Renal cortex interstitium (tissue), 15 donors: ENCODE measurements at places on chromosomes 1 and 21. TPM values are rescaled to one million over a fixed set of nuclear protein-coding genes. Genes with fewer than 3 reads are reported as not detected.

DNA sequence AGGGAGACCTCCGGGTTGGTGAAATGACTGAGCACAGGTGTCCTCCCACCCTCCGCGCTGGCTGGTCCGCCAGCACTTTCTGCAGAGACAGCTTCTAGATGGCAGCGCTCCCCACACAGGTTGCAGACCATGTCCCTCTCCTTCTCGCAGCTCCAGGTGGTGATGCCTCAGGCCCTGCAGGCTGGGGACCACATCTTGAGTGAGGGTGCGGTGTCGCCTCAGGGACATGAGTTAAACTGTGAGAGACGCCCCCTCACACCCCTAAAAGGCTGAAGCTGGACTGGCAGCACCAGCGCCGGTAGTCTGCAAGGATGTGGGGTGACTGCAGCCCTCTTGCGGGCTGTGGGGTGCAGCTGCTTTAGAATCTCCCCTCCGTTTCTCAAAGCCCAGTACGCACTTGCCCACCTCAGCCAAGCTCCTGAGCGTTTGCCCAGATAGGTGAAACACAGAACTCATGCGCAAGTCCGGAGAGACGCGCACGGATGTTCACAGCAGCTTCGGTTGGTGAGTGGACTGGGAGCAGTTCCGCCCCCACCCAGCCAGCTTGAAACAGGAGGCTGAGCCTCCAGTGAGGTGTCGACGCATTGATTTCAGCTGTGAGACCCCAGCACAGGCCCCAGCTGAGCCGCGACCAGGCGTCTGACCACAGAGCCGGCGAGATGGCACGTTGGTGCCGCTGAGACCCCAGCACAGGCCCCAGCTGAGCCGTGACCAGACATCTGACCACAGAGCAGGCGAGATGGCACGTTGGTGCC is 28.6 kb downstream of the COL6A1 start:
- no peak for DNase-seq

DNA sequence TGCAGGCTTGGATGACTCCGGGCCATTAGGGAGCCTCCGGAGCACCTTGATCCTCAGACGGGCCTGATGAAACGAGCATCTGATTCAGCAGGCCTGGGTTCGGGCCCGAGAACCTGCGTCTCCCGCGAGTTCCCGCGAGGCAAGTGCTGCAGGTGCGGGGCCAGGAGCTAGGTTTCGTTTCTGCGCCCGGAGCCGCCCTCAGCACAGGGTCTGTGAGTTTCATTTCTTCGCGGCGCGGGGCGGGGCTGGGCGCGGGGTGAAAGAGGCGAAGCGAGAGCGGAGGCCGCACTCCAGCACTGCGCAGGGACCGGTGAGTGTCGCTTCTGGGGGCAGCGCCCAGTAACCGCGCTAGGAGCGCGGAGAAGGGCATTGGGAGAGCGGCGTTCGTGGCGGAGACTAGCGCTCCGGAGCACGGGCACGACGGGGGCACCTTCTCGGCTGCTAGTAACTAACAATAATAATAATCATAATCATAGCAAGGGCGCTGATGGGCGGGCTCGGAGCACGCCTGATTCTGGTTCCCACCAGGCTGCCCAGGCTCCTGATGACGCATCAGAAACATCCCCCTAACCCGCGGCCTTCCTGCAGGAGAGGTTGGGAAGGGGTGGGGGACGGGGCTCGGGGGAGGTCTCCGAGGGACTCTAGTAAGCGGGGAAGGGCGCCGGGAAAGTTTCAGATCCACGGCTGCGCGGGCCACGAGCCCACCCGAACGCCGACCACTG is at the start of gene MX1:
TSS of gene MX1 (plus strand) at position 286 of the 722 bp plus-strand sequence. CDS start 5,832 bp downstream, outside the sequence.
- peak; percentile 22 for DNase-seq

DNA sequence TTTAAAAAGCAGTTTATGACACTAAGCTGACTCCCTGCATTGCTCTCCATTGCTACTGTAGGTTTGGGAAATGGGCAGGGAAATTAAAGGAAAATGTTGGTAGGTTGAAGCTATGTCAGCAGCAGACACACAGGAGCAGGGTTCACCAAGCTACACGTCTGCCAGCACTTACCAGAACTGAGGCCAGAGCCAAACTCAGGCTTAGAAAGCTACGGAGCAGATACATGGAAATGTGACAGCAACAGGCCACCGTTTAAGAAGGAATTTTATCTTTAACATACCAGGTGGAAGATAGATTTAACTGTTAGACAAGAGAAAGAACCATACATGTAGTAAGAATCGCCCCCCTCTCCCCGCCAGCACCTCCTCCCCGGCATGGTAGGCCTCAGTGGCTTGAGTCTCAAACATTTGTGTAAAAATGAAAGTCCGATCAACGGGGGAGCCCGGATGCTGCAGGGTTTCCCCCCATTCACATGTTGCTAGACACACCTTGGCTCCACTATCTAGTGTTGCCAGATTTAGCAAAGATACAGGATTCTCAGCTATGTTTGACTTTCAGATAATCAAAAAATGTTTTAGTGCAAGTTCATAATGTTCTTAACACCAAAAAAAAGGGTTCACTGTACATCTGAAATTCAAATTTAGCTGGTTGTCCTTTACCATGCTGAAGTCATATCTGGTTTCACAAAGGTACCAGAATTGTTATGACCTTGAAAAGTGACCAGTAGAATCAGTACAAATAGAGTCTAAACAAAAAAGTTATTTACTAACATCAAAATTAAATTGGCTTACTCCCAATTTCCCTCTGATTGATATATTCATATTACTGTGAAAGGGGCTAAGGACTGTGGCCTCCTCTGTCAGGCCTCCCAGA is 6.7 kb downstream of the OR2T11 start:
- DNase-seq: no peak

- no peak for DNase-seq
Observed at GRCh38 chr1:48230236-48230635, 7.7 kb downstream of the SLC5A9 start.

GRCh38 chr1:88075813-88076212 is 608.3 kb upstream of the PKN2 start:
- DNase-seq: no peak

The VCAM1 gene
- polyA plus RNA-seq: 42.0 TPM

The C1orf210 gene
- 26.9 TPM for polyA plus RNA-seq

DNA sequence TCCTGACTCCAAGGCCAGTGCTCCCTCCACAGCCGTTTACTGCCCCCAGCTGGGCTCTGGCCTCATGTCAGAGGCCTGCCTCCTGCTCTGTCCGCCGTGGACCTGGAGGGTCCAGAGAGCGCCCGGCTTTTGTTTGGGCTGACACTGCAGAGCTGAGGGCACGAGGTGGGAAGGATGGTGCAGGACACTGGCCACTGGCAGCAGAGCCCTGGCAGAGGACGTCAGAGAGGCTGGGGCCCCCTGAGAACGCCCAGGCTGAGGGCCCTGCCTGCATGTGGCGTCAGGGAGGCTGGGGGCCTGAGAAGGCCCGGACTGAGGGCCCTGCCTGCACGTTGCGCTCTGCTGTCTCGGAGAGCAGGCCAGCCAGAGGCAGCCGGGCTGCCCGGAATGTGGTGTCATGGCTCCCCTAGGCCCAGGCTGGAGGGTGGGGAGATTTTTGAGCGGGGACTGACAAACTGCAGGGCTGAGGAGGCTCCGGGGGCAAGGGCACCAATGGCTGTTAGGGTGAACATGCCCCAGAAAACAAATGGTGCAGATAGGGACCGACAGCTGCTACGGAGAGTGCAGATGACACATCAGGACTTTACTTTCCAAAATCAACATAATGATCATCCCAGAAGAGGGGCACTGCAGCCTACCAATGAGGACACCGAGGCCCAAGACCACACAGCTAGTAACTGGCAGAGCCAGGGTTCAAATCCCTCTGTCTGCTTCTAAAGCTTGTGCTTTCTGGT is 31.7 kb downstream of the SLC66A1 start:
- no peak for DNase-seq

- peak; percentile 33 for DNase-seq
Observed at GRCh38 chr1:19079541-19080472, 123.3 kb upstream of the IFFO2 start.

The KIAA0040 gene
- 13.0 TPM for polyA plus RNA-seq

The PERM1 gene
- polyA plus RNA-seq: 0.13 TPM

DNA sequence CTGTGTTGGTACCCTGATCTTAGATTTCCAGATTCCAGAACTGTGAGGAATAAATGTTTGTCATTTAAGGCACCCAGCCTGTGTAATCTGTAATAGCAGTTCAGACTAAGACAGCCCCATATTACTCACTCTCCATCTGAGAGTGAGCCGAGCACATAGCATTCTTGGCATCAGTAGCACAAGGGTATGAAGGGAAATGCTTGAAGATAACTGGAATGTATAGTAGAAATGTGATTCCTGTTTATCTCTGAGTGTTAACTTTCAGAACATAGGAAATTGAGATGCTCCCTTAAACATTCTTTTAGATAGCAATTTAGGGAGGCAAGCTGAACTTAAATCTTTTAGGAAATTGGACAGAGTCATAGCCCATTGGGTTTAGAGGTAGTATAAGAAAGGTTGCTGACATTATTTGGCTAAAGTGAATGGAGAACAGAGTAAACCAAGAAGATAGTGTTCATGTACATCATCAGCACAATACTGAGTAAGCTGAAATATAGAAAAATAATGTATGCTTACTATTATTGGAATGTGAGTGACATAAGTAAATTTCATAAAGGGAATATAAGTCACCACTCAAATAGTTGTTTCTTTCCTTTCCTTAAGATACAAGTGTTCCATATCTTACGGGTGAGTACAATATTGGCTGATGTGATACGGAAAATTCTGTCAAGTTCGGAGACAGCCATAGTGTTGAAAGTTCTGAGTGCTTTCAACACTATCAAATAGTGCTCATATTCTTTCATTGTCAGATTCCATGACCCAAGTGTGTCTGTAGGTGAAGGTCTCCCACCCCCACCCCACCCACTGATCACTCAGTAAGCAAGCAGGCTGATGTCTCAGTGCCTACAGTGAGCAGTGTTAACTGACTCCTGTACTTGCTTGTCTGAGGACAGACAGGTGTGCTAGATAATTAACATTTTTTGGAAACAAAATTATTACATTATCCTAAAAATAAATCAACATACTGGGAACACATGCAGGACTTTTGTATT is 73.7 kb downstream of the LRRC8D start:
- DNase-seq: no peak

GRCh38 chr1:172973424-172973823 is 77.3 kb downstream of the TNFSF18 start:
- no peak for DNase-seq
